ENCODE measurements at places on chromosomes 12 and 14.
A peak's percentile ranks its signal among the peaks of the same experiment; 100 is the strongest.

GRCh38 chr12:23770202-23770938 is 179.1 kb downstream of the SOX5 start:
- H3K36me3 ChIP-seq: no peaks in the 10 kb centered on the region
- peaks cover 4% of the 10 kb centered on the region for H3K4me1 ChIP-seq
- no peak overlapping the region for H3K4me3 ChIP-seq
- no peak for DNase-seq
- no peaks in the 10 kb centered on the region for H3K27me3 ChIP-seq

- H3K27ac ChIP-seq: no peak overlapping the region
- no peak for DNase-seq
- peaks cover 21% of the 10 kb centered on the region for H3K4me1 ChIP-seq
- no peaks in the 10 kb centered on the region for H3K36me3 ChIP-seq
These were observed 1.4 kb downstream of the SYNE3 start for GRCh38 chr14:95515080-95515489.

DNA sequence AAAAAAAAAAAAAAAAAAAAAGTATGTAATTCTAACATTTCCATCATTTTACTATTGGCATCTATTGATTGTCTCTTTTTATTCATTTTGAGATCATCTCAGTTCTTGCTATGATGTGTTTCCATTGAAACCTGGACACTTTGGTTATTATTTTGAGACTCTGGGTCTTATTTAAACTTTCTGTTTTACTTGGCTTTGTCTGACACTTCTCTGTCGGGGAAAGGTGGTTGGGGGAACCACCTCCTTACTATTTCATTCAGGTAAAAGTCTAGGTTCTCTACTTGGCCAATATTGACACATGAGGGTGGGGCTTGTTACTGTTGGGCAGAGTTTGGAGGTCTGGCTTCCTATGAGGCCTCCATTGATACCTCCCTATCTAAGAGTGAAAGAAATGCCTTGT is 228.0 kb downstream of the NRXN3 start:
- no peaks in the 10 kb centered on the region for H3K36me3 ChIP-seq
- no peak overlapping the region for H3K27ac ChIP-seq
- no peak for DNase-seq

DNA sequence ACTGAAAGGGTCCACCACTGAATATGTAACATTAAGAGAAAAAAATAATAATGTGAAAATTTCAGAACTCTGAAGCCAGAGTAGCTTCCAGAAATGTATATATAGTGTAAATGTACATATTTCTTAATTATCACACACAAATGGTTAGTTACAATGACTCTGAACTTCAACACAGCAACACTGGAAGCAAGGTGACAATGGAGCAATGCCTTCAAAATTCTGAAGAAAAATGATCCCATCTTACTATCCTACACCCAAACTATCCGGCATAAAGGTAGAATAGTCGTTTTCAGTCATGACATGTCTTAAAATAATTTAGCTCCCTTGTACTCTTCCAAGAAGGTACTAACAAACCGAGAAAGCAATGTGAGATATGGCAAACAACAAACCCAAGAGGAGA is 11.9 kb downstream of the NAP1L1 start:
- H3K27ac ChIP-seq: no peak overlapping the region
- no peaks in the 10 kb centered on the region for H3K27me3 ChIP-seq
- H3K4me1 ChIP-seq: peaks cover 17% of the 10 kb centered on the region
- peaks cover 36% of the 10 kb centered on the region for H3K36me3 ChIP-seq

- peaks cover 30% of the 10 kb centered on the region for H3K4me1 ChIP-seq
- H3K27me3 ChIP-seq: no peaks in the 10 kb centered on the region
- peak overlapping the region; percentile 98 for H3K4me3 ChIP-seq
- peaks cover 27% of the 10 kb centered on the region for H3K36me3 ChIP-seq
These were observed 34.4 kb downstream of the WBP11 start for GRCh38 chr12:14768823-14769405.

- H3K27me3 ChIP-seq: no peaks in the 10 kb centered on the region
- H3K27ac ChIP-seq: peak overlapping the region; percentile 96
- no peak for DNase-seq
- peaks cover 69% of the 10 kb centered on the region for H3K4me1 ChIP-seq
- no peaks in the 10 kb centered on the region for H3K36me3 ChIP-seq
These were observed 25.6 kb downstream of the ELK3 start for GRCh38 chr12:96219700-96220206.

Measured in mesothelial cell of epicardium (in vitro differentiated cells).